Right cardiac atrium (tissue), 5 donors: ENCODE measurements at places on chromosomes 12 and 14.

GRCh38 chr14:68358500-68358899 lies 434.4 kb downstream of the ZFP36L1 start:
- no peak for DNase-seq

GRCh38 chr12:2323532-2324255 lies 270.9 kb downstream of the CACNA1C start:
- DNase-seq = peak; percentile 40

DNA sequence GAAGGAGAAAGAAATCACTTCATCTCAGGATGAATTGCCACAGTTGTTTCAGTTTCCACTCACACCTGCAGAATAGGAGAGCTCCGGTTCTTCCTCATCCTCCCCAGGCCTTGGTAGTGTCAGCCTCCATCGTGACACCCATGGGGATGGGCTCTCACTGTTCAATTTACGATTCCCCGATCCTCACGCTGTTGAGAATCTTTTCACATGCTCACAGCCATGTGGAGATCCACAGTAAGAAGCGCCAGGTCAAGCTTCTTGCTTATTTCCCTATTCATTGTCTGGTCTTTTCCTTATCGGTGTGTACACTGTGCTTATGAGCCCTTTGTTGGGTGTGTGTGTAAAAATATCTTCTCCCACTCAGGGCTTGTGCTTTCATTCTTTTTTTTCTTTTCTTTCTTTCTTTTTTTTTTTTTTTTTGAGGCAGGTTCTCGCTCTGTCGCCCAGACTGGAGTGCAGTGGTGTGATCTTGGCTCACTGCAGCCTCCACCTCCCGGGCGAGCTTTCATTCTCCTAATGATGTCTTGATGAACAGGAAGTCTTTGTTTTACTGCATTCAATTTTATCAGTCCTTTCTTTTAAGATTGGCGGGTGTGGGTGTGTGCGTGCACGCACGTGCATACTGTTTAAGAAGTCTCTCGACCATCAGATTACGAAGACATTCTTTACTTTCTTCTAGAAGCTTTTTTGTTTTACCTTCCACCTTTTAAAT lies 21.5 kb downstream of the RIN3 start:
- DNase-seq = no peak

DNA sequence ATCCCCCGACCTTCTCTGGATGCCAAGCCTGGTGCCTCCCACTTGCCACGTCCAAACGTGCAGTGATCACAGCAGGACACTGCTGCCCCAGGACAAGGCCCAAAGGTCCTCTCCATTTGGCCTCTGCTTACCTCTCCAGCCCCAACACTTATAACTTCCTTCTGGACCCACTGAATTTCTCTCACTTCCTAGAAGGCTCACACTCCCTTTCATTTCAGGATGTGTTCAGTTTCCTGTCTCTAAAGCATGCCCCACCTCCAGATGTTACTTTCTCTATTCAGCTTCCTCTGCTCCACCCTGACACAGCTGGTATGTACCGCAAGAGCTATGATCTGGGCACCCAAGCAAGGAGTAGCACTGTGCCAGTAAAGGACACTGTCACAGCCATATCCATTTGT lies 33.0 kb downstream of the CDKL1 start:
- DNase-seq = no peak

DNA sequence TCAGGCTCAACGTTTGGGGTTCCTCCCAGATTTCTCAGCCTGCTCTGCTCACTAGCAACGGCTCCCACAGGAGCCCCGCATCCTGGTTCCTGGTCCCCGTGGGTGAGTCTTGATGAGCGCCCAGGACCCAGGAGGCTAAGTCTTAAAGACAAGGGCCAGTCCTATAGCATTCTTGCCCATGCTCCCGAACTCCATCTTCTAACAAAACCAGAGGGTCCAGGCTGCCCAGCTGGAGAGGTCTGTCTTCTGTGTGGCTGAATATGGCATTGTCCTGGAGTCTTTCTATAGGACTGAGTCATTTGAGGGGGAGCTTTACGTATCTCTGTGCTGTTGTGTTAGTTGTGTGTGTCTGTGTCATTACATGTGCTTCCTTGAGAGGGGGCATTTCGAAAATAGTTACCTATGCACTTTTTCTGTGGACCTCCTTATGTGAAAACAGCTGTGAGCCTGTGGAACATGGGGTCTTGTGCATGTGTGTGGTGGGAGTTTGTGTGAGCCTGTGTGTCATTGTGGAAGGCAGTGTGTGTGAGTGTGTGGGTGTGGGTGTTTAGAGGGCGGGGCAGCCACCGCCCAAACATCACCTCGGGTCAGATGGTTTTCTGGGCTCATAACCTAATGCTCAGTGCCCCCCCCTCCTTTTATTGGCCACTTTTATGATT lies 9.1 kb upstream of the TBX5 start:
- no peak for DNase-seq

DNA sequence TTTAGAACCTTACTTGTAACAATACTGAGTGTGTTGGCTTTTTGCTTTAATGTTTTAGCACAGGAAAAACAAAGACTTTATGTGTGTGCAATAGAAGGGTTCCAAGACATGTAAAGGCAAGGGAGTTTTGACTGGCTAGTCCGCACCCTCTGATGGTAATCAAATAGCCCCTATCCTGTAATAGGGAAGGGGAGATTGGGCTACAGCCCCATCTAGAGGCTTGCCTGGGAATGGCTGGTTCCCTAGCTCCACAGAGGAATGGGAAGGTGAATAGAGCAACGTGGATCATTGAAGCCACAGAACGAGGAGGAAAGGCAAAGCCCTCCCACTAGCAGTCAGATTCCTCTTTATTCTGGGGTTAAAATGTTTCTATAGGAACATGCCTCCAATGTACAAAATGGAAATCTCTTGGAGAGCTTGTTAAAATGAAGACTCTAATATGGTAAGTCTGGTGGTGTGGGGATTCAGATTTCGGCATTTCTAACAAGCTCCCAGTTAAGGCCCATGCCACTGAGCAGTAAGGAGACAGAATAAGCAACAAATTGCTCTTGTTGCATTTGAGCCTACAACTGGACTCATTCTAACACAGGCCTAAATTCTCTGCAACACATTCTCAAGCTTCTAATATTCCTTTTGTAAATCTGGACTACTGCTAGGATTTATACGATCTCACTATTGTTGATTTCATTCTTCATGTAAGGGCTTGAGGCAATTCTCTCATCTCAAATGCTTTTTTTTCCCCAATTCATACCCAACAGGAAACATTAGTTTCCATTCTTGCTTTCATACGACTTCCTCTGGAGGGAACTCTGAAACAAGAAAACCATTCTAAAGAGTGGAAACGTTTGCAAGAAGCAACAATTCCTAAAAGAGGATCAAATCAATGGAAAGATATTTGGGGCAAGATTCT lies 57.1 kb downstream of the NIN start:
- DNase-seq = no peak

GRCh38 chr12:79424109-79424721 lies 266.5 kb downstream of the PAWR start:
- no peak for DNase-seq

GRCh38 chr14:71289536-71289935 lies 382.3 kb downstream of the PCNX1 start:
- DNase-seq = no peak

DNA sequence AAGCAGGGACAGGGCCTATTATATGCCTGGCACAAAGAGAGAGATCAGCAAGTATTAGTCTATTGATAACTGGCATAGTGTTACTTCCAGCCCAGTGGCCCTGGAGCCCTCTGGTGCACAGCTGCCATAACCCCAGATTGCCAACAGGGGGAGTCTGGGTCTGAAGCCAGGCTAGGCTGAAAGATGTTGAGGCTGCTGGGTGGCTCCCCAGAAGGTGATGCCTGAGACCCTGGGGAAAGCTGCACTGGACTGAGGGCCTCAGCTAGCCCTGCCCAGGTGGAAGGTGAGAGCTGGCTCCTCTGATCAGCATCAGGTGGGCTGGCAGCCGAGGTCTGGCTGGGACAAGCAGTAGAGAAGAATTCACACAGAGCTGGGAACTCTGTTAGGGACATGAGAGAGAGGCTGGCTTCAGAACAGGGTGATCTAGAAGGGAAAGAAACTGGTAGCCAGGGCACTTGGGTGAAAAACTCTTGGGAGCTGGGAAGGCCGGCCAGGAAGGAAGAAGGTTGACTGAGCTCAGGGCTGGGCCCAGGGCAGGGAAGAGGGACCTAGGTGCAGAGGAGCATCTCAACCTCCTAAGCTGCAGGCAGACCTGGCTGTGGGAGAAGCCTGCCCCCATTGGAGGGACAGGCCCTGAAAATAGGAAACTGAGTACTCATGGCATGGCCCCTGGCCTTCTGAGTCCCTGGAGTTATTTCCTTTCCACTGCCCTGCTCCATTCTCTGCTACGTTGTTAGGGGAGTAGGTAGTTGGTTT lies 3.9 kb downstream of the GZMH start:
- no peak for DNase-seq

GRCh38 chr12:77003914-77004313 lies 61.5 kb downstream of the E2F7 start:
- no peak for DNase-seq

DNA sequence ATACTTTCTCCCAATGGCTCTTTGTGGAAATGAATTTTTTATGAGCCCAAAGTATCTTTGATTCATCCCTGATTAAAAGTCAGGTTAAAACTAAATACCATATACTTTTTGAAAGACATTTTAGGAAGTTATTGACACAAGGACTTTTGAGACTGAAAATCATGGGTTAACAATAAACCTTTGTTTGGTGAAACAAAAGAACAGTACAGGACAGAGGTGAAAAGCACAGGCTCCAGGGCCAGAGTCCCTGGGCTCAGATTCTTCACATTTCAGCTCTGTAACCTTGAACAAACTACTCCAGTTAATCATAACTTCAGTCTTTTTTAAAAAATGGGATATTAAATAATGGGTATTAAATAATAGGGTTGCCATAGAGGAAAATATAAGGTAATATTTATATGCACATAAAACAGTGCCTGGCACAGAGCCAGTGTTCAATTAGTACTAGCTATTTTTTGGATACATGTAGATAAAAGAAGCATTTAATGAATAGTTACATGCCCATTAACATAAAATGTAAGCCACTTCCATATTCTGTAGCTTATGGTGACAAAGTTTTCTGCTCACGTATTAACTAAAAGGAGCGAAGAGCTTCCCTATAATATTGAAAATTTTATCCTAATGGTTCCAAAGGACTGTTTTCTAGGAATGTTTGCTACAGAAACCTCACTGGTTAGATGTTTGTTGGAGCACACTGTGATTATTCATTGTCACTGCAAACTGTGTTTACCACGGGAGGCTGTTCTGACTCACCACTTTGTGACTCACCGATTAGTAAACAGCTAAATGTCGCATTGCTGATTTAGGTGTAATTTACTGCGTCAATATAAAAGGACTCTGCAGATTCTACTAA lies 255.4 kb downstream of the DAD1 start:
- DNase-seq = no peak
